Fibroblast of lung (primary cell): ENCODE measurements at places on chromosomes 3 and 15. TPM values are rescaled to one million over a fixed set of nuclear protein-coding genes. Genes with fewer than 3 reads are reported as not detected.
A peak's percentile ranks its signal among the peaks of the same experiment; 100 is the strongest.

The SNX22 gene
- total RNA-seq: 0.17 and 0.26 TPM in 2 replicates

The GPR62 gene
- under 0.01 TPM in 2 replicates for total RNA-seq

The PRSS50 gene
- not detected in 2 replicates for total RNA-seq

The FOXL2 gene
- total RNA-seq: under 0.01 TPM in 2 replicates

The CD96 gene
- under 0.01 TPM in 1 of 2 replicates, not detected in the other for total RNA-seq

GRCh38 chr15:60389261-60390077 is 8.3 kb downstream of the ANXA2 start:
- peak; percentile 13 for DNase-seq

GRCh38 chr15:39114690-39115378 is 466.0 kb upstream of the THBS1 start:
- DNase-seq: no peak

- DNase-seq: peak; percentile 90
These were observed 129.0 kb upstream of the SLC7A14 start for GRCh38 chr3:170714562-170715535.

DNA sequence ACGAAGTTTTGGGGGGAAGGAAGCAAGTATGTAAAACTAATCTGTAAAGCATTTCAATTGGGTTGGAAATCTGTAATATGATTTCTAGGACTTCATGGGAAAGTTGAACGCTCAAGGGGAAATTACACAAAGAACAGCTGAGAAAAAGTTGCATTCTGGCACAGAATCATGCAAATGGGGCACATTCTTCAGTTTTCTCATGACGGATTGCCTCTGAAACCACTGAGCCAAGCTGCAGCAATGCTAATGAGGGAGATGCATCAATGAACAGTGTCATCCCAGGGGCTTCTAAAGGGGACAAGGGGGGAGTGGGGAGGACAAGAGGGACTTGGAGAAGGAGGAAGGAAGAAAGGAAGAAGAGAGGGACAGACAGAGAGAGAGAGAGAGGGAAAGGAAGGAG is 291.4 kb upstream of the ATP11B start:
- peak; percentile 34 for DNase-seq

GRCh38 chr3:15345066-15345607 is 12.8 kb upstream of the SH3BP5 start:
- DNase-seq: no peak

DNA sequence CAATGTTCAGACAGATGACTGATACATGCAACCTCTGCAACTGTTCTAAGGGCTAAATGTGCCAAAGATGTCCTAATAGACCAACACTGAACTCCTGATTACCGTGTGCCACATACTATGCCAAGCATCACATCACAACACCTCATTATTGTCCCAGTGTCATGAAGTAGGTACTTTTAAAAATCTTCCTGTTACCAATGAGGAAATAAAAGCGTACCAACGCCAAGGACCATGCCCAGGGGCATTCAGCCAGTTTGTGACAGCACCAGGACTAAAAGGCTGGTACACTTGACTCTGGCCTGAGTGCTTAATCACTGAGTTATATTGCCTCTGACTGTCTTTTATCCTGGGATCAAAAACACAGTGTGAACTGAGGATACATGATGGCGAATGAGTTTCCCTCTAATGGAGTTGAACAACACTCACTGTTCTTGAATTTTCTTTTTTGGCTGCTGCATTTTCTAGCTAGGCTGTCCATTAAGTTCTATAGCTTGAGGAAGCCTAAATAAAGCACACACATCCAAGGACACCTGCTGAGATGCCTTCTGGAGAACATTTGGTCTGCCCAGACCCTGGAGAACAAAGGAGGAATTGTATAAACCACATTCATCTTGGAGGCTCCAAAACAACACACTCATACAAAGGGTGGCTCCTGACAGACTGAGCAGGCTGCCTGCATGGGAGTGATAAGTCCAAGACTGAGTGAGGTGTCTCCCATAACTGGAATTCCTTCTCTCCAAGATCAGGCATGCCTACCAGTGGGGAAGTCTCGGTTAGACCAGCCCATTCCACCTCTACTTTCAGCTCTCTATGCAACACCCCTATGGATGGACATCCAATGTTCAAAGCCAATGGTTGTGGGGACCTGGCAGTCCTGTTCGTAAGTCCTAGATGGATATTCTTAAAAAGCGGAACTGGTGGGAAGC is 126.7 kb upstream of the PRICKLE2 start:
- DNase-seq: no peak

- no peak for DNase-seq
These were observed 19.1 kb upstream of the PAK6 start for GRCh38 chr15:40219801-40220200.

DNA sequence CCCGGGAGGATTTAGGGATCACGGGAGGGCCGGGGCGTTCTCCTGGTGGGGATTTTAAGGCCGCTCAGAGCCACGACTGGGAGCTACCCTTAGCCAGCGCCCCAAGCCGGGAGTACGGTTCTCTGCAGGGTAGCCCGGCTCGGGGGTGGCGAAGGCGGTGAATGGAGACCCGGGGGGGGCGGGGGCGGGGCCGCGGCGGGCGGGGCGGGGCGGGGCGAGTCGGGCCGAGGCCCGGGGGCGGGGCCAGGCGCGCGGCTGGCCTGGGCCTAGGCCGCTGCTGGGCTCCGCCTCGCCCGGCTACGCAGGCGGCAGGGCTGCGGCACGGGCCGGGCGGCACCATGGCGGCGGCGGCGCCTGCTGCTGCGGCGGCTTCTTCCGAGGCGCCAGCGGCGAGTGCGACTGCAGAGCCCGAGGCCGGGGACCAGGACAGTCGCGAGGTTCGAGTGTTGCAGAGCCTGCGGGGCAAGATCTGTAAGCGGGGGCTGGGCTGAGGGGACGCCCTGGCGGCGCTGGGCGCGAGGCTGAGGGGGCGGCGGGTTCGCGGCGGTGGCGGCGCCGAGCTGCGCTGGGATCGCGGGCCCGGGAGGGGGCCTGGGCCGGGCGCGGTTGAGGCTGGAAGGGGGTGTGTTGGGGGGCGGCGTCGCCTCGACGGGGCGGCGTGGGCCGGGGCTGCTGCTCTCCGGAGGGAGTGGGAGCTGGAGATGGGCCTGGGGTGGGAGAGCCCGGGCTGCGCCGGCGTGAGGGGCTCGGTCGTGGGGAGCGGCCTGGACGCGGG is at the start of gene RASA2:
TSS of gene RASA2 (plus strand) at position 282 of the 775 bp plus-strand sequence. CDS start at position 339, 57 bp downstream.
- peak; percentile 47 for DNase-seq

GRCh38 chr3:186220365-186220764 is 111.5 kb upstream of the ETV5 start:
- DNase-seq: peak; percentile 23

- DNase-seq: peak; percentile 67
These were observed 177.5 kb upstream of the CGNL1 start for GRCh38 chr15:57198654-57199291.

DNA sequence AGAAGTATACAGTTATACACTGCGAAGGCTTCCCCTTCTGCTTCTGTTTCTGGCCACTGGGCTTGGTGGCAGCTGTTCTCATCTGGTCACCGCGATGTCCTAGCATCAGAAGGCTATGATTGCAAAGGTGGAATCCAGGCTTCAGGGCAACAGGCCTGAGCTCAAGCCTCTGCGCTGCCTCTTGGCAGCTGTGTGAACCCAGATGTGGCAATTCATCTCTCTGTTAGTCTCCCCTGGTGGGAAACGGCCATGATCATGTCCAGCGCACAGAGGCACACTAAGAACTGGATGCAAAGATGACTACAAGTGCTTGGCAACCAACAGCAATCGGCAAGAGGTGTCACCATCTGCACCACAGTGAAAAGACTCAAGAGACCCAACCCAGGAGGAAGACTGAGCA is 78.9 kb downstream of the PCSK6 start:
- no peak for DNase-seq

- no peak for DNase-seq
These were observed 140.7 kb upstream of the NR2E3 start for GRCh38 chr15:71669688-71670087.

DNA sequence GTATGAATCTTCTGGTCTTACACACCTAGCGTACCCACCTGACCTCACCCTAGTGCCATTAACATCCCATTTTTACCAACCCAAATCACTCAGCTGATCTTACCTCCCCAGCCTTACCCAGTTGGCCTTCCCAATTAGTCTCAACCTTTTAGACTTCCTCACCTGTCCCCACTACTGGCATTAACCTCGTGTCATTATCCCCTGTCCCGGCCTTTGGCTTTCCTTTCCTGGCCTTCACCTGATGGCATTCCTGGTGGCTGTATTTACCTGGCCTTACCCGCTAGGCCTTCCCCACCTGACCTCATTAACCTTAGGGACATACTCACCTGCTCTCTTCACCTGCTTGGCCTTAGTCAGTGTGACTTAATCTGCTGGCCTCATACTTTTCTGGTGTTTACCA is 104.1 kb downstream of the IL12A start:
- no peak for DNase-seq

DNA sequence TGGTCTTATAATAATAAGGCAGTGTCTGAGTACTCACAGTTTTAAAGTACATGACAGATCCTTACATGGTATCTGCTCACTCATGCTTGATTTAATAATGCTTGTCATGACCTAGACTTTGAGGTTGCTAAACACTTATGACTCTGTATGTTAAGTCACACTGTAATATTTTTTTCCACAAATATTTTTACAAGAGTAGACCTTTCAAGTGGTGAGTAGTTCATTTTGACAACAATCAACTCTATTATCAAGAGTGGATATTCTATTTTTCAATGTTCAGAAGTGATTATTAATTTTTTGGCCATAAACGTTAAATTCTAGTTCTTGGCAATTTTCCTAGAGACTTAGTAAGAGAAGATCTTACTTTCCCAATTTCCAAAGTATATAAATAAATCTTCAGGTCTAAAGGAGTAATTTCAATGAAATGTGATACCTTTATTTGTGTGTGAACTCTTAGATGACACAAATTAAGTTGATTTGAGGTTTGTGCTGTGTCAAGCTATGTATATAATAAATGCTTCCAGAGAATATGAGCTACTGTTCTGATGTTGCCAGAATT is 104.5 kb downstream of the NLGN1 start:
- peak; percentile 38 for DNase-seq

- DNase-seq: no peak
These were observed 13.8 kb downstream of the XYLB start for GRCh38 chr3:38360345-38360744.

GRCh38 chr3:116276675-116277074 is 168.6 kb downstream of the LSAMP start:
- no peak for DNase-seq

DNA sequence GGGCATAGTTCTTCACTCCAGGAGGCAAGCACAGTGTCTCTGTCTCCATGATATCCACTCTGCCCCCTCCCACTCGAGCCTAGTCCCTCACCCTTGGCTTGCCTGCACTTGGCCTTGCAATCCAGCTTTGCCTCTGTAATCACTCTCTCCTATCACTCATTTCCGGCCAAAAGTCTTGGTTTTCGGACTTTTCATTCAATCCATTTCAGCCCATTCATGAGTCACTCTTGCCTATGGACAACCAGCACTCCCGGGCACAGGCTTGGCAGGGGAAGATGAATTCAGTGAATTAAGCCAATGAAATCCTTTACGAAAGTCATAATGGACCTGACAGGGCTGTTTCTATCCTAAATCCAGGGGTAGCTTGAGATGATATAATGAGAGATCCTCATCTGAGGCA is 21.7 kb downstream of the DAZL start:
- no peak for DNase-seq

GRCh38 chr3:195005759-195006510 is 265.0 kb downstream of the XXYLT1 start:
- DNase-seq: no peak

- DNase-seq: no peak
These were observed 82.5 kb downstream of the PPP2R3A start for GRCh38 chr3:136048068-136048467.

DNA sequence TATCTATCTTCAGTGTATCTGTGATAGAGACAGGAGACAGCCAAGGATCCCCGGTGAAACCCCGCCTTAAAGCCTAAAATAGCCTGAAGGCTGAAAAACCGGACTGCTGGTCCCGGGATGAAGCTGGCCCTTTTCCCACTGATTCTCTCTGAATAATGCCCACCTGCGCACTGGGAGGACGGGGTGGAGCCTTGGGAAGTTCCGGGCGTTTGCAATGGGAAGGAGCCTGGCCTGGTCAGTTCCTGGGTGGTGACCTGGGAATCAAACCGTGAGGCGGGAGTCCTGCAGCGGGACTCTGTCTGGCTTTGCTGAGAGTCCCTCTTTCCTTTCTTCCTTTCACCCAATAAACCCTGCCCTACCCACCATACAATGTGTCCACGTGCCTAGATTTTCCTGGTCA is 157.9 kb downstream of the C3orf38 start:
- DNase-seq: no peak

DNA sequence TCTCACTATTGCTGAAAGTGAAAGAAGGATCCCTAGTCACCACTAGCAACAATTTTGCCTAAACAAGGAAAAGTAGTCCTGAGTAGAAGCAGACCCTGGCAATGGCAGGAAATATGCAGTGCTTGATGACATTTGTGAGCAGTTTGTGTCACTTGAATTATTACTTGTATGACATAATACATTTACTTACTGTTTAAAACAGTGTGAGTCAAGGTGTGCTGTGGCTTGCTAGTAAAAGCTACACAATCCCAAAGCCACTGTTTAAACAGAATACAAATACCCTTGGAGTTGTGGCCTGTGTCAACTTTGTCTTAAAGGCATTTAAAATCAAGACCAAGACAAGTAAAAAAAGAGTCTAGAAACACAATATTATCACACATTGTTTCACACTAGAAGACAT is 775.4 kb downstream of the ROBO1 start:
- DNase-seq: no peak

DNA sequence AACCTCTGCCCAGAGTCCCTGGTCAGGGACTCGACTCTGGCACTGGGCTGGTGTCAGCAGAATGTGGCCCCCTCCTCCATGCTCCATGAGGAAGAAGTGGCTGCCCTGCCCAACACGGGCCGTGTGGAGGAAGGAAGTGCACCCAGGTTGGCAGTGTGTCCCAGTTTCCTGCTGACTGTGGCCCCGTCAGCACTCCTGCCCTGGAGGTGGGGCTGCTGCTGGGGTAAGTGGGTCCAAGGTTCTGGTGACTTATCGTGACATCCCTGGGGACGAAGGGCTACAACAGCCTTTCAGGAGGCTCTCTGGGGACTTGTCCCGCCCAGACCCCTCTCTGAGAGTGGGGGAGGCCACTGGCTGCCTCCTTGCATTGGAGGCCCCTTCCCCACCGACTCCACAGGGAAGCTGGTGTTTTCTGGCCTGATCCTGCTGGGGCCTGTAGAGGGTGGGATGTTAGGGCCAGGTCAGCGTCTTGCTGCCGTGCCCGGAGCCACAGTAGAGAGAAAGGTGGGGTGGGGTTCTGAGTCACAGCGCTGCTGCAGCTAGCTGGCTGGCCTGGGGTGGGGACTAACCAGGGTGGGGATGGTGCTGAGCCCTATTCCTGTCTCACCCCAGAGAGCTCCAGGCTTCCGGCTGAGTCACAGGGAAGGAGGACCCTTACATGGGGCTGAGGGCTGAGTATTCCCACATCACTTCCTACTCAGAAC is 10.5 kb downstream of the SEMA4B start:
- peak; percentile 52 for DNase-seq

DNA sequence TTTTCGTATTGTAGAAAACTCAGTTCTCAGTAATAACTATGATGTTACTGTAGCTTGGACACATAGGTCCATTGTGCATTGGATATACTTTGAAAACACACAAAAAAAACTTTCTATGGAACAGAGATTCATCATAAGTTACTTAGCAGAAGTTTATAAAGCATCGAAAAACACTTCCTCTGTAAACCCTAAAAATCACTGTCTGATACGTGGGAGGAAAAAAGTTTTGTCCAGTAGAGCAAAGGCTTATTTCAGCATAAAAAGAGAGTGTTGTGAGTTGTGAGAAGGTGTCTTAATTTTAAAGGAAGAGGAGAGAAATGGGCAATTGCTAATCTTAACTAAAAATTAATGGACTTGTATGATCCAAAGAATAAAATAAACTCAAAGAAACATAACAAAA is 64.8 kb downstream of the OSTN start:
- DNase-seq: no peak
